ENCODE measurements at places on chromosomes 2 and 18.

DNA sequence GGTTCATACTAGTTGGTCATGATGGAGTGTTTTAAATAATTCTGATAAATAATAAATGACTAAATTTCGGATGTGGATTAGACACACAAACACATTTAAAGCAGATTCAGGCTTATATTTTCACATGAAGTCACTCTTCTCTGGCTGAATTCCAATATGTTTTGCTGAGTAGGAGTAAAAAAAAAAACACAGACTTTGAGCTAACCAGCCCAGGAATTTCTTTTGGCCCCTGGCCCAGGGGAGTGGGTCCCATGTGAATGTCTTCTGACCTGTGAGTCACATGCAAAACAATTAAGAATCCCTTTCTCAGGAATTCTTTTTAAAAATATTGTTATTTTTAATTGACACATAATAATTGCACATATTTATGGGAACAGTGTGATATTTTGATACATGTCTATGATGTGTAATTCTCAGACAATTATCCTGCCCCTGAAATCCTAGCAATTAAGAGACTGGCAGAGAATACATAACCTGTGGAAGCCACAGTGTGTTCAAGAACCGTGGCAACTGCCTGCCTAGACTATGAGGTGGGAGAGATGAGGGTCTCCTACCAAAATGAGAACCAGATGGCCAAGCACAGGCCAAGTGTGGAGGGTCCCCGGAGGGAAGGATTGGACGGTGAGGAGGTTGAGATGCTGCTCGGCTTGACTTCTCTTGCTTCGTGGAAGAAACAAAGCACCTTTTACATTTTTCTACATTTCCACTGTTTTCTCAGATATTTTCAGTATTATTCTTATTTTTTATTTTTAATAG lies 236.4 kb downstream of the PIEZO2 start:
- DNase-seq = no peak

DNA sequence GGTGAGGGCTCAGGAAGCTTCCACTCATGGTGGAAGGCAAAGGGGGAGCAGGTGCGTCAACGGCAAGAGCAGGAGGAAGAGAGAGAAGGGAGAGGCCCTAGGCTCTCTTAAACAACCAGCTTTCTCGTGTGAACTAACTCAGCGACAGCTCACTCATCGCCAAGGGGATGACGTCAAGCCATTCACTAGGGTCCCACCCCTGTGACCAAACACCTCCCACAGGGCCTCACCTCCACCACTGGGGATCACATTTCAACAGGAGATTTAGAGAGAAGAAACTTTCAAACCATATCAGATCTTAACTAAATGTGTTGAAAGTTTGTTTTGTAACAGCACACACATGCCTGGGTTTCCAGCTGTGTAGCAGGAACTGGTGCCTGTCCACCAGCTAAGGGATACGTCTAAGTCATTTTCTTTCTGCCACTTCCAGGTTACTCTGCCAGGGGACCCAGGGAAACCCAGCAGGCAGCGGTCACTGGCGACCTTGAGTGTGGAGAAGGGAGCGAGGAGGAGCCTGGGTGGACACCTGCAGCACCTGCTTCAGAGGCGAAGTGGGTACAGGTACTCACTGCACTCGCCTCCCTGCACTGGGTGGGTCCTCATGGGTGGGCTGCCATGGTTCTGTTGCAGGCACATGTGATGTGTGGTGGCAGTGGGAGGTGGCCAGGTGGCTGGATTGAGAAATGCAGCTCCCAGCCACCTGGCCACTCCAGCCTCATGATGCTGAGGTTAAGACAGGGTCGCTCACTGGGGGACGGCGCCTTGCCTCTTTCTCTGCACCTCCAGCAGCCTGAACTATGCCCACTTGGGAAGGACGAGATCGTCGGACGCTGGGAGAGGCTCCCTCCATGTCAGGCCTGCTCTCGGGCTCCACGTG lies 8.4 kb upstream of the GPC1 start:
- DNase-seq = no peak

DNA sequence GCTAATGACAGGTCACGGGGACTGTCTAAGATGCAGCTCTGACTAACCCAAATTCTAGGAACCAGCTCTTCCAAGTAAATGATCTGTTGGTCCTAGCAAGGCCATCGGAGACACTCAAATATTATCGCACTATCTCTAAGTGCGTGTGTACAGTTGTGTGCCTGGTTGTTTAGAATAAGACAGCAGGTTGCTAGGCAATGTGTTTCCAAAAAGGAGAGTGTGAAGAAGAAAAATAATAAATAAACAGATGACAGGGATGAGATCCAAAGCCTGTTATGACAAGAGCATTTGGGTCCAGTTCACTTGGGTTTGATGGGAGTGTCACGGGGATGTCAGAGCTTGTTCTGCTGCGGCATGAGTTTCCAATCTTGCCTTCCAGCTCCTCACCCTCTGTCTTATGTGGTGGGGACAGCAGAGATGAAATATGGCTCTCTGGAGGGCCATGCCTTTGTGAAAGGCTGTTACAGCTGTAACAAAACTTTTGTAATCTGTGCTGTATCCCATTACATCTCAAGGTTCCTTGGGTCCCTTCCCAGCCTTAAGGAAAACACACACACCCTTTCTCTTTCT lies 127.5 kb upstream of the TNP1 start:
- DNase-seq = no peak

DNA sequence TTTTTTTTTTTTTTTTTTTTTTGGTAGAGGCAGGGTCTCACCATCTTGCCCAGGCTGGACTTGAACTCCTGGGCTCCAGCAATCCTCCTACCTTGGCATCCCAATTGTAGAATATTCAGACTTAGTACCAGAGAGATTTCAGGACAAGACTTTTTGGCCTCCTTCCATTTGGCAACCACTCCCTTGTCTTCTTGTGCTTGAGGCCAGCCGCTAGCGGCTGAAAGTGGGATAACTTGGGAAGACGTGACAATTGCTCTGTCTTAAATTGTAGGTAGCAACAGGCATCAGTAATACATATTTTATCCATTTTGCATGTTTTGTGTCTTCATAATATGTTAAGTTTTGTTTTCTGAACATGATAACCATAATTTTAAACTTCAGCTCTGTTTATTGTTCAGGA lies 53.3 kb upstream of the TTN start:
- DNase-seq = no peak

GRCh38 chr18:41954827-41955613 lies at the start of gene PIK3C3:
Gene PIK3C3, plus strand, starts transcription at chr18:41955234. Its CDS starts 58 bp downstream, at chr18:41955292.
- DNase-seq = peak; percentile 96

DNA sequence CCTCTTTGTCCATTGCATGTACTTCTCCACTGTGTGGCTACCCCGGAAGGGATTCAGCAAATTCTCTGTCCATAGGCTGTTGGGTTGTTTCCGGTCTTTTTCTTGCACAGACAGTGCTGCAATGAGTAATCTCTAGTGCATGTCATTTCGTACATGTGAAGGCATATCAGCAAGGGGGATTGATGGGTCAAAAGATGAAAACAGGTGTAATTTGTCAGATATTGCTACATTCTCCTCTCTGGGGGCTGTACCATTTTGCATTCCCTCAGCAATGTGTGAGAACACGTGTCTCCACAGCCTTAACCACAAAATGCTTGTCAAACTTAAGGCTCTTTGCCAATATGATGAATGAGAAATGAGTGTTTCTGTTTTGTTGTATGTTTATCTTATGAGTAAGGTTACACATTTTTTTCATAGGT lies 60.5 kb downstream of the KLHL29 start:
- DNase-seq = no peak

GRCh38 chr2:236862526-236862925 lies 223.2 kb upstream of the COPS8 start:
- no peak for DNase-seq

GRCh38 chr18:10367836-10368235 lies 86.6 kb upstream of the APCDD1 start:
- DNase-seq = no peak

- DNase-seq = no peak
Measured at GRCh38 chr2:37223131-37223530, 8.3 kb downstream of the CEBPZ start.

DNA sequence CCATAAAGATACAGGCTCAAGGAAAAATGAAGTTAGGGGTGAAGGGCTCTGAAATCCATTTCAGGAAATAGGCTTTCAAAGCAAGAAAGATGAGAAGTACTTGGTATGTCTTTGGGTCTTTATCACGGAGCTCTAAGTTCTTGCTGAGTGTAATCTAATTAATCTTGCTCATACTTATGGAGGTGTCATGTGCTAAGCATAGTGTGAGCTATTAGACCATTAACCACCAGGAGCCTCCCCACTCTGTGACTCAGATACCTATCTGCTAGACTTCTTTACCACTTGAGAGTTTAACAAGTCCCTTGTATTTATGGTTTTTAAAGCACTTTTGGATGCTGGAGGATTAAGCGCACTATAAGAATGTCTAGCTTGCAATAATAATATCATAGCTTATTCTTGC lies 678.7 kb downstream of the EPHA4 start:
- no peak for DNase-seq

- no peak for DNase-seq
Measured at GRCh38 chr2:217652761-217653639, 349.8 kb downstream of the TNS1 start.

GRCh38 chr2:230443541-230443940 lies 27.5 kb downstream of the SP100 start:
- no peak for DNase-seq

DNA sequence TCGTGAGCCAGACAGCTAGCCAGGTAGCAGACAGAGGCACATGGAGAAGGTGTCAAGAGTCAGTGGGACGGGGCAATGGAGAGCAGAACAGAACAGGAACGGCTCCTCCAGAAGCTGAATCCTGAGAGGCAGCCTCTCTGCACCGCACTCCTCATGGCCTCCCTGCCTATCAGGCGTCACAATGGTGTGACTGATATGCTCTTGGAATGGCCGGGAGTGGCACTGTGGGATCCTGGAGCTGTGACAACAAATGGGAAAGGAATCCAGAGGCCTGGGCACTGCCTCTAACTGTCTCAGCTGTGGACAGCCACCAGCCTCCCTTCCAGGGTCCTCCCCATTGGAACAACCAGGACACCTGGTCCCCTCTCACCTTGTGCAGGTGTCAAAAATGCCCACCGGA lies 89.1 kb upstream of the ID2 start:
- DNase-seq = no peak

DNA sequence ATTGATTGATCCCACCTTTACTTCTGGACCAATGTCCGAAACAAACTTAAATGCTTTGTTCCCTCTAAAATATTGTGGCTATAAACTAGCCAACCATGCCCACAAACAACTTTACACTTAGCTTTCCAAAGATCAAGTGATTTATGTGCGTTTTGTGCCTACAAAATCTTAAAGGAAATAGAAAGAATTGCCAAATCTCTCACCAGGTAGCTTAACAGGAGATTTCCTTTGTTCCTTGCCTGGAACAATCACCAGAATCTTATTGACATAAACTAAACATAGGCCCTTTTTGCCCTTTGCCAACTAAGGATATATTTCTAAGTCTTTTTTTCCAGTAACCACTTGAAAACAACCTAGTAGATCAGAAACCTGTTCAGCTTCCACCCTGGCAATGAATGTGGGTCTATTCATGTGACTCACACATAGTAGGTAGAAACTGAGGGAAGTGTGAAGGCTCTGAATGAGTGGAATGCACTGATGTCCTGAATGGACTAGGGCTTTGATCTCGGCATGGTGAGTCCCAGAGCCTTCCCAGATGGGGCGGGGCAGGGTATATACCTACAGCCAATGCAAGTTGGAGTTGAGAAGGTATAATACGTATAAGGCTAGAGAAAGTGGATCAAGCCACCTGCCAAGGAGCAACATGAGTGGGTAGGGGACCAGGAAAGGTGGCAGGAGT lies 94.6 kb upstream of the PPP1CB start:
- no peak for DNase-seq

DNA sequence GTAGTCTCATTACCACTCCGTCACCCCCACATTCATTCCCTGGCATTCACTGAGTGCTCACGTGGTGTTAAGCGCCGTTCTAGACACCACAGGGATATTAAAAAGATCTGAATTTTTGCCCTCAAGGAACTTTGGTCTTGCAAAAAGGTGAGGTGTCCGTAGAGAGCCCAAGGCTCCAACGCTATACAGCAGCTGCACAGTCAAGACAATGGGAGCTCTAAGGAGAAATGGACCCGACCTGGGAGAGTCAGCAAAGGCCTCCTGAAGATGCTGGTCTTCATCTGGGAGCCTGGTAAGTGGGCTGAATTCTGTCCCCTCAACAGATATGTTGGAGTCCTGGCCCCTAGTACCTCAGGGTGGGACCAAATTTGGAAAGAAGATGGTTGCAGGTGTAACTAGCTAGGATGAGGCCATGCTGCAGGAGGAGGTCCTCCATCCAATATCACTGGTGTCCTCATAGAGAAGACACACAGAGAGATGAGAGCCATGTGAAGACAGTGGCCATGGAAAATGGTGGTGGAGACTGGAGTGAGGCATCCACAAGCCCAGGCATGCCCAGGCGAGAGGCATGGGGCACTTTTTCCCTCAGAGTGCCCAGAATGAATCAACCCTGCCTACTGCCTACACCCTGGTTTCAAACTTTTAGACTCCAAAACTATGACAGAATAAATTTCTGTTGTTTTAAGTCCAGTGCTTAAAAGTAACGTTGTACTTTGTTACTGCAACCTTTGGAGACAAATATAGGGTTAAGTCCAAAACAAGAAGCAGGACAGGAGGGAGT lies 247.3 kb downstream of the TTC32 start:
- DNase-seq = no peak

DNA sequence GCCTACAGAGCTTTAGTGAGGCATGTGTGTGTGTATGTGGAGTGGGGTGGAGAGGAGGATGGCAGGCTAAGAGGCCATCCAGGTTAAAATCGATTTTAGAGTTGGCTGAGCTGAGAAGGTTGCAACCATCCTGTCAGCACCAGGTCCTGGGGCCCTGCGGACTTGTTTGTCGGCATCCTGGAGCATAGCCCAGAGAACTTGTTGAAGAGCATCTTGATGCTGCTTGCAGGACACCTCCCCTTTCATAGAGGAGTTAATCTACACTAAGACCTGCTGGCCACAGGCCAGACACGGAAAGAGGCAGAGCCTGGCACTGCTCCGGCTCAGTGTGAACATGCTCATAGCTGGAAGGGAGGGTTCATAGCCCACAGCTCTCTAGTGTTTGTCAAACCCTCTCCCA lies 72.1 kb upstream of the RGPD5 start:
- DNase-seq = no peak

DNA sequence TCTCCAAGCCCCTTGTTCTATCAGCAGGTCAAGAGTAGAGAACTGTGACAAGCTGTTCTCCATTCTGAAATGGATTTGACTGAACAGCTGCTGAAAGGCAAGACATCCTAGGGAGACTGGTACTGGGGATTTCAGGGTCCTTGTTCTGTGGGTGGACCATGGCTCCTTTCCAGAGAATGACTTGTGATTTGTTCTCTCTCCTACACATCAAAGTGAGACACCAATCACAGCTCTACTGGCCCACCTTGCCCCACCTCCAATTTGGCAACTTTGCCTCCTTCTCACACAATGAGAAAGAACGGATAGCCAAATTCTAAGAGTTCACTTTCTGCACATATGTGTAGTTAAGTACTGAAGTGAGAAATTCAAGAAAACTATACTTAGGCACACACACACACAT lies 67.4 kb downstream of the BCL11A start:
- DNase-seq = no peak

DNA sequence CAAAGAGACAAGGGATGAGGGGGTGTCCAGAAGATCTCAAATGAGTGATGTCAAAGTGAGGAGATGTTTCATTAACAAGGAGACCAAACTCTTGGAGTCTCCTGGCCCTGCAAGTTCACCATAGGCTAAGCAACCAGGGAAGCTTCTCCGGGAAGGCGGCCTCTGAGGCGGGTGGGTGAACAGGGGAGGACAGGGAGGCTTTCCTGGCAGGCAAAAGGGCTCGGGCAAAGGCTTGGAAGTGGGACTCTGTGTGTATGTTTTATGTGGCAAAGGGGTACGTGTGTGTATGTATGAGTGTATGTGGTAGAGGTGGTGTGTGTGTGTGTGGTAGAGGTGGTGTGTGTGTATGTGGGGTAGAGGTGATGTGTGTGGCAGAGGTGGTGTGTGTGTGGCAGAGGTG lies 163.9 kb downstream of the DYSF start:
- no peak for DNase-seq

GRCh38 chr2:113127646-113128570 lies 510 bp downstream of the IL1RN start:
- no peak for DNase-seq
